ENCODE measurements at places on chromosomes 16 and 17. TPM values are rescaled to one million over a fixed set of nuclear protein-coding genes. Genes with fewer than 3 reads are reported as not detected.

ITGA2B gene
- 8.1 TPM for polyA plus RNA-seq

PRAC2 gene
- not detected for polyA plus RNA-seq

IGF2BP1 gene
- polyA plus RNA-seq: 30.0 TPM

RAD51C gene
- 38.3 TPM for polyA plus RNA-seq

ZNF18 gene
- 9.2 TPM for polyA plus RNA-seq

HS3ST6 gene
- 0.21 TPM for polyA plus RNA-seq

CCL23 gene
- polyA plus RNA-seq: 0.32 TPM

FBXW10 gene
- polyA plus RNA-seq: 0.90 TPM

TMEM98 gene
- 250 TPM for polyA plus RNA-seq

HOXB6 gene
- 17.1 TPM for polyA plus RNA-seq
